ENCODE measurements at places on chromosomes 7 and 10.

- DNase-seq: no peak
Observed at GRCh38 chr7:425794-426188, 93.9 kb downstream of the PDGFA start.

GRCh38 chr7:85287106-85287825, 100.4 kb upstream of the SEMA3D start:
- no peak for DNase-seq

- no peak for DNase-seq
Observed at GRCh38 chr10:69979174-69979573, 73.5 kb upstream of the MACROH2A2 start.

GRCh38 chr7:130662426-130662825, 6.1 kb downstream of the COPG2 start:
- no peak for DNase-seq

DNA sequence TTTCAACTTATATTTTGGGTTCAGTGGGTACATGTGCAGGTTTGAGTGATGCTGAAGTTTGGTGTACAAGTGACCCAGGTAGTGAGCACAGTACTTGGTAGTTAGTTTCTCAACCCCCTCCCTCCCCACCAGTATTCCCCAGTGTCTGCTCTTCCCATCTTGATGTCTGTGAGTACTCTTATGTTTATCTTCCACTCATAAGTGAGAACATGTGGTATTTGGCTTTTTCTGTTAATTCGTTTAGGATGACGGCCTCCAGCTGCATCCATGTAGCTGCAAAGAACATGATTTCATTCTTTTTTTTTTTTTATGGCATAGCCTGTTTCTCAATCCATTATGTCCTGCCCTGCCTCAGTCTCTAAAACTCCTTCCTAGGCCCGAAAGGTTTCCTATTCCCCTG, 222.1 kb downstream of the WDR37 start:
- DNase-seq: no peak

DNA sequence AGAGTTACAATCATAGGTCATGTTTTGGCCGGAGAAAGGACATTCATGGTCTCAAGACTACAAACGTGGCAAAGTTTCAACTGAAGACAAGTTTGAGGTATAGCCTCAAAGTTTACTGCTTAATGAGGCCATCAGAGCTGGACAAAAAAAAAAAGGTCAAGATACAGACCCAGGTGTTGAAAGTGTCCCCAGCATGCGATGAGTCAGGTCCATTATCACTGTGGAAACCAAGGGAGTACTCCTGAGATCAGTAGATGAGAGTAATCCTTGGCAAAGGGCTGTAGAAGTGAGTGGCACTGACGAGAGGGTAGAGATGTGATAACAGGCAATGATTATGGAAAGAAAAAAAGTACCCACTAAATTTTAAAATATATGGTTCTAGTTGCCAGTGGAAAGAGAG, 80.1 kb upstream of the LRRN3 start:
- no peak for DNase-seq

- DNase-seq: no peak
Observed at GRCh38 chr7:74051193-74051592, 23.2 kb downstream of the ELN start.

DNA sequence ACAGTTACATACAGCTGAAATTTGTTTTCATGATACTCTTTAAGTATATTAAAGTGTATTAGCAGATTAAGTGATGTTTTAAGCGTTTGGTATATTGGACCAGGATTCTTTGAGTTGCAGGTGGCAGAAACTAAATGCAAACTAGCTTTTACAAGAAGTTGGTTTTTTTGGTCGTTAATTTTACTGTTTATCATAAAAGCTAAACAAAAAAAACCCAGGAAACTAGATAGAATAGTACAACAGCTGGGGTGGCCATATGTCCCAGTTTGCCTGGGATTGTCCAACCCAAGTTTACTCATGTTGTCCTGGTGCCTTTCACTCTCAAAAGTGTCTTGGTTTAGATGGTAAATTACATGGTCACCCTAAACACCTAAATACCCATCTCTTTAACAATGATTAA, 108.7 kb downstream of the PHTF2 start:
- no peak for DNase-seq

GRCh38 chr10:12704488-12704887, 297.0 kb downstream of the CCDC3 start:
- no peak for DNase-seq

DNA sequence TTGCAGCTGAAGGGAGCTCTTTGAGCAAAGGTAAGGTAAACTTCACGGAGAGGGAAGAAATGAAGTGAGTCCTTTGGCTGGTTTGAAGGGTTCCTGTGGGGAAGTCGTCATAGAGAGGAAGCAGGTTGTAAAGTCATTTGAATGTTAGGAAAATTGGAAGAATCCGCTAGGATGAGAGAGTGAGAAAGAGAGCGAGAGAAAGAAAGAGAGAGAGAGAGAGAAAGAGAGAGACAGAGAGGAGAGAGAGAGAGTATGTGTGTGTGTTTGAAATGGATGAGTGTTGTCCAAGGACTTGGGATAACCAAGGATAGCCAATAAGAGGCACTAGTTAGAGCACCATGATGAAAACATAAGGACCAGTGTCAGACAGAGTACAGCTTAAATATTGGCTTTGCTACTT, 43.1 kb downstream of the FEZF1 start:
- no peak for DNase-seq

- no peak for DNase-seq
Observed at GRCh38 chr10:69895759-69896158, 94.1 kb downstream of the COL13A1 start.

- DNase-seq: no peak
Observed at GRCh38 chr10:17873946-17874345, 64.8 kb downstream of the MRC1 start.

DNA sequence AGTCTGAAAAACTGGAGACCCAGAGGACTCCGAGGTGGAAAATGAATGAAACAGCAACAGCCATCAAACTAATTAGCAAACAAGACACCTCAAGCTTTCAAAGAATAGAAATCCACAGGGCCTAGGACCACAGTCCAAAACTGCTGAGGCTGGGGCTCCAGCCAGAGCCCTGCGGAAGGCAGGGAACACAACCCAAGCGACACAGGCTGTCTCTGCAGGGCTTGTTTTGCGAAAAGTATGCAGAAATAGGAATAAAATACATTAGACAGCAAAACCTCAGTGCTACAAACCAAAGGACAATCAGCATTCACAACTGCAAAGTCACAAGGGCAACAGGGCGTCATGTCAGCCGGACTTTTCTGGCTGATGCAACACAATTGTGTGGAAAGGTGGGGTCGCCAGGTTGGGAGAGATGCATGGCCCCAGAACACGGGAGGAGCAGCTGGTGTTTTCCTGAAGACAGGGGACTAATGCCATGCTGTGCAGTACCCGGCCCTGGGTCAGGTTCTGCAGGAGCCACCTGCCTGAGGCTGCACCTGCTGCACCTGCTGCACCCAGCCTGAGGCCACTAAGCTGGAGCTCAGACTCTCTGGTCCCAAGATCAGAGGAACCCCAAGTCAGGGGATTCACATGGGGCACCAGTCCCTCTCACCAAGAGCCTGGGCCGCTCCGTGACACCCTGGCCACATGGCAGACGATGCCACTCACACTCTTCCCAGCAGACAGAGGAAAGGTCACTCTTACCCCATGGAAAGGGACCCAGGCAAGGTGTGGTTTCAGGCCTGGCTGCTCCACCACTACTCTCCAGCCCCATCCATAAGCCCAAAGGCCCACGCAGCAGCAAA, 74.2 kb downstream of the MAD1L1 start:
- DNase-seq: no peak

DNA sequence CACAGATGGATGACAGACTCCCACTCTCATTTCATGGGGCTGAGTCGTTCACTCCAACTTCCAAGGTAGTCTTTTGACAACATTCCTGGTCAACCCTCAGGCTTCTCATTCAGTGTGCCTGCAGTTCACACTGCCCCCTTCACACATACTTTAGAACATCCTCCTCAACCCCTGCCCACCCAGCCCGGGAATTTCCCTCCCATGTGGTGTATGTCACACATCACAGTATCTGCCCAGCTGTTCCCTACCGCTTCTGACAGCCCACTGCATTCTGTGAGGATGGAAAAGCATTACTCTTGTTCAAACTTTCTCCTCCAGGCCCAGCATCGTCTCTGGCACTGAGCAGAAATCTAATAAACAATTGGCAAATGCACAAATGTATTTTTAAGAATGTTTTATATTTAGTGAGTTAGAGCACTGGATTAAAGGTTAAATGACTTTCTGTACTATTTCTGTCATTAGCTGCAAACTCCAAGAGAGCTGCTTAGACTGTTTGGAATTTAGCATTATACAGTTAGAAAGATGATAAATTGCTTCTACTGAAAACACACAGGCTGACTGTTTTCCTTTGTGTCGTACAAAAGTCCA, 110.4 kb downstream of the SFMBT2 start:
- DNase-seq: no peak

GRCh38 chr7:148702876-148703670, 4.4 kb downstream of the CUL1 start:
- DNase-seq: no peak

DNA sequence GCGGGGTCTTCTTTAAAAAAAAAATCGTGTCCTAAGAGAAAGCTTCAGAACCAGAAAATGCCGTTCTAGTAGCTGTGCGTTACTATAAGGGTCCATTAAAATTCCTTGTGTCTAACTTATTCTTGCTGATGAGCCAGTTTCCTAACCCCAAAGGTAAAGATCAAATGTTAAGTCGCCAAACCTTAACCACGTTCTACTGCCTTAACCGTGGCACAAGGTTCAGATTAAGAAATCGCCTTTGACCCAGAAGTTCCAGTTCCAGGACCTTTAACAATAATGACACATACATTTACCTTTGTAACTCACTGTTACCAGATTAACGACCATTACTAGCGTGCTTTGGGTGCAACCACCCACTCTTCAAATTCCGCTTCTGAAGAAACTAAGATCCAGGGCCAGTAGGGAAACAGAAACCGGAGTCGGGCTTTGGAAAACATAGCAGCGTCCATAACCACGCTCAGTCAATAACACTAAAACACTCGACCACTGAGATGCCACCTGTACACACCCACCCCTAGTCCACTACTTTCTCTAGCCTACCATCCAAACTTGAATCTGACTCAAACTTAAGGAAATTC, 620 bp downstream of the BET1 start:
- DNase-seq: peak; percentile 50

DNA sequence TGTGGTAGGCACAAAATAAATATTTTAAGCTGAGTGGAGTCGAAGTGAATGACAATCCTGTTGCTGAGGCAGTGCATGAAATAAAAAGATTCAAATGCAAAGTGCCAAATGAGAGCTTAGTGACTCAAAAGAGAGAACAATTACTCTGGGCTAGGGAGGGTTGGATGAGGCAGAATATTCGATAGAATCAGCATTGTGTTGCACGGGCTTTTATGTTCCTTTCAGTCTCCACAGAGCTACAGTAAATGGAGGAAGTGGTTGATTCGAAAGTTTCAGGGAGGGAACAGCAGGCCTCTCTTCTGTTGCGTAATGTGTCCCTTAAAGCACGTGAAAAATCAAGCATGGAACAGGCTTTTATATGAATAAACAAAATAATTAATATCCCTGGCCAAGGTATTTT, 599.3 kb upstream of the CELF2 start:
- DNase-seq: peak; percentile 34

- DNase-seq: no peak
Observed at GRCh38 chr7:4876586-4876985, 6.9 kb downstream of the RADIL start.

All from hematopoietic multipotent progenitor cell treated with erythropoietin and hydrocortisone succinate and interleukin-3 and kit ligand, for 6 days (in vitro differentiated cells).